Stimulated activated CD4-positive, alpha-beta T cell treated with anti-CD3 and anti-CD28 coated beads, Interleukin-15, amount 100 ng/mL, for 24 hours (primary cell): ENCODE measurements at places on chromosomes 11 and 22.

GRCh38 chr11:117633186-117633754, 163.7 kb downstream of the DSCAML1 start:
- DNase-seq = no peak

GRCh38 chr11:12784987-12785386, 110.8 kb downstream of the TEAD1 start:
- no peak for DNase-seq

- DNase-seq = no peak
These were observed 46.0 kb downstream of the DENND5A start for GRCh38 chr11:9219115-9219514.

GRCh38 chr11:130522284-130522961, 74.0 kb downstream of the ADAMTS15 start:
- no peak for DNase-seq

- DNase-seq = no peak
These were observed 292.5 kb downstream of the BRD1 start for GRCh38 chr22:49535126-49535525.

DNA sequence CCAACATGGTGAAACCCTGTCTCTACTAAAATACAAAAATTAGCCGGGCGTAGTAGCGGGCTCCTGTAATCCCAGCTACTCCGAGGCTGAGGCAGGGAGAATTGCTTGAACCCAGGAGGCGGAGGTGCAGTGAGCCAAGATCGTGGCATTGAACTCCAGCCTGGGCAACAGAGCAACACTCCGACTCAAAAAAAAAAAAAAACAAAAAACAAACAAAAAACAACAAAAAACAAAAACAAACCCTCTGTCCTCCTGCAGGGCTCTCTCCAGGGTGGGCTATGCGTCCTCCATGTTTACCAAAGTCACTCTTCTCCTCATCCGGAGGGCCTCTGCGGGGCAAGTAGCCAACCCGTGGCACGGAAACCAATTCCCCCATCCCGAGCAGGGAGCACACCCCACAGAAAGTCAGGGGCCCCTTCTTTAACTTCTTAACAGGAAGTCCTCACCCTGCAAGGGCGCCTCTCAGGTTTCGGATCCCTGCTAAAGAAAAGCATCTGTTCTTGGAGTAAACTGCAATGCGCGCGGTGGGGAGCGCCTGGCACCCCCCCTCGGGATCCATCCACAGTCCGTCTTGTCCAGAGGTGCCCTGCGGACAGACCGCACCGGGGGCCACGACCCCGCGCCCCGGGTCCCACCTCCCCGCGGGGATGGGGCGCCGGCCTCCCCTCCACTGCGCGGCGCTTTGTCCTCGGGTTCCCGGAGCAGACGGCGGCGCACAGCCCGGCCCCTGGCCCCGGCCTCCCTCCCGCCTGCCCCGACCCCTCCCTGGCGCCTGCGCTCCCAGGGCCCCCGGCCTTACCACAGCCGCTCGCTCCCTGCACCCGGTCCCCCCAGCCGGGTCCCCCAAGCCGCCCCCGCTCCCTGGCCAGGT, 712 bp downstream of the CERK start:
- DNase-seq = peak; percentile 68

DNA sequence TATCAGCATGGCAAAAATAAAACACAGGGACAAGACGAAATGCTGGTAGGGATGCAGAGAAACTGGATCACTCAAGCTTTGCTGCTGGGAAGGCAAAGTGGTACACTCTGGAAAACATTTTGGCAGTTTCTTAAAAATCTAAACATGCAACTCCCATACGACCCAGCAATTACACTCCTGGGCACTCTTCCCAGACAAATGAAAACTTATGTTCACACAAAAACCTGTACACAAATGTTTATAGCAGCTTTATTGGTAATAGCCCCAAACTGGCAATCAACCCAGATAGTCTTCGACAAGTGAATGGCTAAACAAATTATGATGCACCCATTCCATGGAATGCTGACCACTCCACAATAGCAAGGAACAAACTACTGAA, 35.8 kb upstream of the PRR5 start:
- DNase-seq = no peak

DNA sequence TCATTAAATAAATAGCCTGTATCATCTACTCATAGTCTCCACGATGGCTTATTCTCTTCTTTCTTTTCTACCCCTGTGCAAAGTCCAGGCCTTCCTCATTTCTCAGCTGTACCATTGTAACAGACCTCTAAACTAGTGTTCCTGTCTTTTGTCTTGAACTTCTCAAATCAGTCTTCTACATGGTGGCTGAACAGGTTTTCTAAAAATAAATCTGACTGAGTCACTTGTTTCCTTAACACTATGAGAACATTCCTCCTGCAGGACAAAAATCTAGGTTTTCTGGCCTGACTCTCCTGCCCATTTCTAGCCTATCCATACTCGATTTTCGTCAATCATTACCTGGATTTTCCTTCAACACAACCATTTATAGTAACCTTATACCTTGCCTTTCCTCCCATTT, 1080.8 kb upstream of the TENM4 start:
- DNase-seq = no peak
